Left colon (tissue), 2 donors: ENCODE measurements at places on chromosomes 6 and 20. TPM values are rescaled to one million over a fixed set of nuclear protein-coding genes. Genes with fewer than 3 reads are reported as not detected.

- DNase-seq = no peak
Observed at GRCh38 chr20:64107736-64108457, 532 bp upstream of the NPBWR2 start.

- no peak for DNase-seq
Observed at GRCh38 chr6:71533939-71534379, 245.3 kb downstream of the OGFRL1 start.

DNA sequence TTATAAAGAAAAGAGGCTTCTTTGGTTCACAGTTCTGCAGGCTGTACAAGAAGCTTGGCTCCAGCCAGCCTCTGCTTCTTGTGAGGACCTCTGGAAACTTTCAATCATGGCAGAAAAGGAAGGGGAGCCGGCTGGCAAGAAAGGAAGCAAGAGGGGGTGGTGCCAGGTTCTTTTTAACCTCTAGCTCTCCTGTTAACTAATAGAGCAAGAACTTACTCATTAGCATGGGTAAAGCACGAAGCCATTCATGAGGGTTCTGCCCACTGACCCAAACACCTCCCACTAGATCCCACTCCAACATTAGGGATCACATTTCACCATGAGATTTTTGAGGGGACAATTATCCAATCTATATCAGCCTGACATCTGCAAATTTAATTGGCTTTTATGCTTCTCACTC lies 347.1 kb downstream of the GRIK2 start:
- no peak for DNase-seq

DNA sequence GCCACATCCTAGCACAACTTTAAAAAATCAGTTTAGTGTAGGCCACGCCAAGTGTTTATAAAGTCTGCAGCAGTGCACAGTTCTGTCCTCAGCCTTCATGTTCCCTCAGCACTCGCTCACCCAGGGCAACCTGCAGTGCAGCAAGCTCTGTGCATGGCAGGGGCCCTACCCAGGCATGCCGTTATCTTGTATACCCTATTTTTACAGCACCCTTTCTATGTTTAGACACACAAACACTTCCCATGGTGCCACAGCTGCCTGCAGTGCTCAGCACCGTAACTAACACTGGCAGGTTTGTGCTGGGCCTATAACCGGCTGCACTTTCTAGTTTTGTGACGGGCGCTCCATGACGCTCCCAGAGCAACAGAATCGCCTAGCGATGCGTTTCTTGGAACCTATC lies 43.8 kb downstream of the ZBTB46 start:
- no peak for DNase-seq

DNA sequence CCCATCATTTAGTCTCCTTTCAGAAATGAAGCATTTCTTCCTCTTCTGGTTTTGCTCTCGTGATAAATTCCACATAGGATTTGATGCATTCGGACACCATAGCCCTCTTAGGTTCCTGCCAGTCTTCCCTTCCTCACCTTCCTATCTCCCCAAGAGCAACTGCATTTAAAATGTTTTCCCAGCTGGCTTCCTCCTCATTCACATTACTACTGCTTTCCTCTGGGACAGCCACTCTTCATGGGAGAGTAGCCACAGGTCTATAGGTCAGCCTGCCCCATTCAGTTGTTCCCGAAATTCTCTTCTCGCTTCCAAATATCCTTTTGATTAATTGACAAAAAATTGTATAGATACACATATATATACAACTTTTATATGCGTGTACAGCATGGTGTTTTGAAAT lies 214.2 kb upstream of the PDE10A start:
- DNase-seq = no peak

DNA sequence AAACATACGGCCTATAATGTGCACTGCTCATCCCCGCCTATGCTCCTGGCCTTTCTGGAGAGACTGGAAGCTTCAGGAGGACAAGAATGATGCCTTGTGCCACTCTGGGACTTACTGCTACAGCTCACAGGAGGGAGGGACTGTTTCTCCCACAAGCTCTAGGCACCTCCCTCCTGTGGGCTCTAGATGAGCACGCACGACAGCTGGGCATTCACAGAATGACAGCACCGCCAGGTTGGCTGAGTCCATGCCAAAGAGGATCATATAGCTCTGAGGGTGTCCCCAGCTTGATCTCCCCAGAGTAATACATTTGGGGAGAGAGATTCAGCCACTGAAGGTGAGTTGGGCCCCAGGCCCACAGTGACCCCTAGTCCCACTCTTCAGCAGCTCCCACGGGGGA lies 10.1 kb upstream of the PGC start:
- no peak for DNase-seq

SEL1L2 gene
- not detected for total RNA-seq

ANKEF1 gene
- total RNA-seq = 7.3 TPM

RGS19 gene
- total RNA-seq = 5.9 TPM

TTK gene
- 5.7 TPM for total RNA-seq

INSM1 gene
- total RNA-seq = 4.5 TPM
